Urinary bladder (tissue), 4 donors: ENCODE measurements at places on chromosomes 4 and X. TPM values are rescaled to one million over a fixed set of nuclear protein-coding genes. Genes with fewer than 3 reads are reported as not detected.

Gene SSX7
- polyA plus RNA-seq: not detected

Gene MAP9
- 5.7 TPM for polyA plus RNA-seq

Gene FSTL5
- polyA plus RNA-seq: 0.06 TPM

Gene SH2D1A
- 0.35 TPM for polyA plus RNA-seq

GRCh38 chr4:105272002-105272401 lies 125.3 kb downstream of the TET2 start:
- DNase-seq: no peak

- no peak for DNase-seq
Observed at GRCh38 chrX:56943264-56943663, 52.1 kb downstream of the SPIN3 start.

DNA sequence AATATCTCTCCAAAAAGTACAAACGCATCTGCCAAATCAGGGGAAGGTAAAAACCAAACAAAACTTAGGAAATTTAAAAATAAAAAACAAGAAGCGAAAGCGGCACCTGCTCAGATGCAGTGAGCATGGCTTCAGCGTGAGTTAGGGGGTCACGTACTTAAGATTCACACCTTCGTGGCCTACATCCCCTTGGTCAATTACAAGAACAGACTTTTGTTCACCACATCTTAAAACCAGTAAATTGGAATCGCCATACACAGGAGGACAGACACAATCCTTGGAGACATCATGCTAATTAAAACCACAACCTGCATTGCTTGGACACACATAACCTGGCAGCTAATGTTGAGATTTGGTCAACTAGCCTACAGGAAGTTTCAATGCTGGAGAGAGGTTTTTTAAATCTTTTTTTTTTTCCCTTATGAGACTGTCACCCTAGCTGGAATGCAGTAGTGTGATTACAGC lies 12.5 kb upstream of the SEL1L3 start:
- no peak for DNase-seq

- DNase-seq: no peak
Observed at GRCh38 chr4:73868206-73869129, 725 bp upstream of the CXCL1 start.

DNA sequence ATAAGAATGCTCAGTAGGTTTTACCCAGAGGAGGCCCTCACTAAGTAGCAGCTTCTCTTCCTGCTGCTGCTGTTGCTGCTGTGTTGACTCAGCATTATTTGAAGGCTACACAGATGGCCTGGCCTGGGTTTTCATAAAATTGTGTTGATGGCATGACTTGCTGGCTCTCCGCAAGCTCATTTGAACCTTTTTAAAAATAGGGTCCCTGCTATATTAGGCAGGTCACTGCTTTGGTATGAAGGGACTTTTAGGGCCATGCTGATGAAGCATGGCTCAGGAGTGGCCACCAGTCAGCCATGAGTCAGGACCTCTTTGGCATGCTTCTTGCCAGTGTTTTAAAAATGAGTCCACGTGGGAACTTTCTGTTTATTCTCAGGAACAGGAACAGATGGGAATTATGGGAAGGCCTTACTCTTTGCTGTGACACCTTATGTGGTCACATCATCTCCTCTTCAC lies 128.7 kb downstream of the MID1IP1 start:
- no peak for DNase-seq

DNA sequence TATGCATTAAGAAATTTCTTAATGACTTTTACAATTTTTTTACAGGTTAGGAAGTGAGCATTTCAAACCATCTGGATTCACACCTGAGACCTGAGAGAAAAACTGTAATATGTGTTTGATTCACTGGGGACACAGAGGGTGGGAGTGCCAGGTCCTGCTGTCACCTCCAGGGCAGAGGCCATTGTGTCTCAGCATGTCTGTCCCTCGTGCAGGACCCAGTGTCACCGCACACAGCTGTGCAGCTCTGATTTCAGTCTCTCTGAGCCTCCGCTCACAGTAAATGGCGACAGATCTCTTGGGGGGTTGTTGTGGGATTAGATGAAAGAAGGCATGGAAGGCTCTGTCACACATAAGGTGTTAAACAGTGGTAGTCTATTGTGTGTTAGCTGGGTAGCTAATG lies 23.0 kb upstream of the CLDN24 start:
- DNase-seq: no peak

- DNase-seq: no peak
Observed at GRCh38 chrX:623599-624315, 6.8 kb upstream of the SHOX start.

GRCh38 chrX:39676434-39676833 lies 421.3 kb downstream of the BCOR start:
- DNase-seq: no peak
